ENCODE measurements at places on chromosomes 5 and 9.

GRCh38 chr5:82584631-82585030 lies 306.5 kb upstream of the RPS23 start:
- DNase-seq = no peak

DNA sequence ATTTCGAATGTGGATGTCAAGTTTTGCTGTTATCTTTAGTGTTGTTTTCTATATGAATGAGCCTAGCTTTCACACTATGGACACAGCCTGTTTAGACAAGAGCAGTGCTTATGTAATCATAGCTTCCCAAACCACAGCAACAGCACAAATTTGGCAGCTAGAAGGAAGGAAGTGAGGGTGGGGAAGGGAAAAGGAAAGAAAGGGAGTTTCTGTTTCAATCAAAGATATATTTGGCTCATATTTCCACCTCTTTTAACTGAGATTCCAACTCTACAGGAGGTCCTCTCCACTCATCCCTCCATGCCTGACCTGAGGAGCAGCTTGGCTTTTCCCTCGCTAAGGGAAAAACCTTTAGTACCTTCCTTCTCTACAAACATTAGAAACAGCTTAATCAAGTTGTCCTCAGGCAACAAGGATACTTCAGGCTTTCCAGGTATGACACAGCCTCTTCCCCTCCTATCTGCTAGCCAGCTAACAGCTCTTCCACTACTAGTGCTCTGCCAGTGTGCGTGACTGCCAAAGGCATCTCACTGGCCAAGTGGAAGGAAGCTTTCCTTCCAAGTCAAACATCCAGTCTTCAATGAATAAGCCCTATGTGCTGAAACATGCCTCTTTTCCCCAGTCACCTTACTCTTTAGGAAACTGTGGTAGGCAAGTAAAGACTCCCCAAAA lies 268.6 kb upstream of the PTGER4 start:
- no peak for DNase-seq

GRCh38 chr5:172114875-172115422 lies 73.1 kb downstream of the STK10 start:
- peak; percentile 52 for DNase-seq

- DNase-seq = no peak
Observed at GRCh38 chr9:132894346-132894745, 15.6 kb downstream of the SPACA9 start.

- no peak for DNase-seq
Observed at GRCh38 chr5:63596254-63596653, 366.0 kb downstream of the HTR1A start.

DNA sequence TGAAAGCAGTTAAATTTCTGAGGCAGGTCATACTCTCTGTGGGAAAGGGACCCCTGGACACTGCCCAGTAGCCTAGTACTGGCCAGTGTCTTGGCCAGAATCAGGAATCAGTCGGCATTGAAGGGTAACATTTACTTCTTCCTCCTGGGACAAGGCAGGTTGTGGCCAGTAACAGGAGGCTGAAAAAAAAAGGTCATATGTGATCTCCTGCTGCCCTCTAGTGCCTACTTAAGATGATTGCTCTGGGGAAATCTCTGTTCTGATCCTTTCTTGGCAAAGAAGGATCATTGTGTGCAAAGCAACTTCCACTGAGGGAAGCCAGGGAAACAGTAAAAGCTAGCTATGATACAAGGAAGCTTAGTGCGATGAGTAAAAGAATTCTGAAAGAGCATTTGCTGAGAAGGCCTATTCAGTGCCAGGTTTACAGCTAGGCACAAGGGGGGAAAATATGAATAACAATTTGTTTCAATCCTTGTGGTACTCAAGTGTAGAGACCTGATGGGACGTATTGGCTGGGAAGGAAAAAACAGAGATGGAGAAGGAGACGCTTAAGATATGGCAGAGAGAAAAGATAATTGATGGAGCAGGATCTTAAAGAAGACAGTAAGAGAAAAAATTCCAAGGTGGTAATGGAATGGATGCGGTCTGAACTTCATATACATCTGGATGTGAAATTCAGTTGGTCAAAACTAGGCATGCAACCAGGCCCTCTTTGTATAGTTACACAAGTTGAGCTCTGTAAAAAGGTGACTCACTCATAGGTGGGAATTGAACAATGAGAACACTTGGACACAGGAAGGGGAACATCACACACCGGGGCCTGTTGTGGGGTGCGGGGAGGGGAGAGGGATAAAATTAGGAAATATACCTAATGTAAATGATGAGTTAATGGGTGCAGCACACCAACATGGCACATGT lies 25.8 kb upstream of the TRIM32 start:
- no peak for DNase-seq
